Stimulated activated CD4-positive, alpha-beta T cell treated with anti-CD3 and anti-CD28 coated beads, Interleukin-1b, Interleukin-23, amount 100 ng/mL, for 24 hours (primary cell): ENCODE measurements at places on chromosomes 5 and 9.

DNA sequence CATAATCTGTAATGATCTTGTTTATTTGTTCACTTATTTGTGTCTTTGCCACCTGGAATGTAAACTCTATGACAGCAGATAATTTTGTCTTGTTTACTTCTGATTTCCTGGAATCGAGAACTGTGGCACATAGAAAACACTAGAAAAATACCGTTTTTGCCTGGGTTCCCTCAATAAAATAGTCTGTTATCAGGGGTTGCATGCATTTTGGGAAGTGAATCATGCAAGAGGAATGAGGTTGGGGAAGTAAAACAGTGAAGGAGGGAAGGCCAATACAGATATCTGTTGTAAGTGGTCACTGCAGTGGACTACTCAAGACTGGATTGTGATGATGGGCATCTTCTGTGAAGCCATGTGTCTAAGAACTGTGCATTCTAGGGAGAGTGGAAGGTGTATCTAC, 45.2 kb upstream of the IL6ST start:
- no peak for DNase-seq

DNA sequence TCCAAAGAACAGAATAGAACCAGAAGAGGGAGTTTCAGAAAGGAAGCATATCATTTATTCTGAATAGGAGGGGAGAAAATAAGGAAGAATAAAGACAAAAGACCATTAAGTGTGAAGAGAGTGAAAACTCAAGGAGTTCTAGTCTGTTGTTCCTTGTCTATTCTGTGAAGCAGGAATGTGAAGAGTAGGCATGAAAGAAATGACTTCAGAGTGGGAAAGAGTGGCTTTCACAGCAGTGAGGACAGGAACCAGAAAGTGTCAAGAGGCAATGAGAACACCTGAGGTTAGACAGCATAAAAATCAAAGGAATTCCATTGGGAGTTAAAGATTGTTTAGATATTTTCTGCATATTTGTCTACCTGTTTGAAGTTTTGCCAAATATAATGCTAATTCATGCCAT, 768.8 kb upstream of the GRAMD2B start:
- no peak for DNase-seq

DNA sequence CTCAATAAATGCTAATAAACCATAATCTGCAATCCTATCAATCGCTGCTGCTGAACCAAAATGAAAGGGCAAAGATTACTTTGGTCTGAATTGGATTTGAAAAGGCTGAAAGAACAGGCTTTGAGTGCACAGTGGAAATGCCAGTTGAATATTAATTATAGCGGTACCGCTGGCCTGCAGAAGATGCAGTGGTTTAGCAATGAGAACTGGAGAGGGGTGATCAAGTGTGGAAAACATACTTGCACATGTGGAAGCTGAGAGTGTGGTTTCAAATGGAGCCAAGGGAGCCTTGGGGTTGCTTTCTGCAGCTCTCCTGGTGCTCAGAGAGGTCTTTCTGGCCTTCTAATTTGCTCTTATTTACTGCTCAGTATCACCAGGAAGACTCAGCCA, 133.9 kb downstream of the PTTG1 start:
- DNase-seq = no peak

DNA sequence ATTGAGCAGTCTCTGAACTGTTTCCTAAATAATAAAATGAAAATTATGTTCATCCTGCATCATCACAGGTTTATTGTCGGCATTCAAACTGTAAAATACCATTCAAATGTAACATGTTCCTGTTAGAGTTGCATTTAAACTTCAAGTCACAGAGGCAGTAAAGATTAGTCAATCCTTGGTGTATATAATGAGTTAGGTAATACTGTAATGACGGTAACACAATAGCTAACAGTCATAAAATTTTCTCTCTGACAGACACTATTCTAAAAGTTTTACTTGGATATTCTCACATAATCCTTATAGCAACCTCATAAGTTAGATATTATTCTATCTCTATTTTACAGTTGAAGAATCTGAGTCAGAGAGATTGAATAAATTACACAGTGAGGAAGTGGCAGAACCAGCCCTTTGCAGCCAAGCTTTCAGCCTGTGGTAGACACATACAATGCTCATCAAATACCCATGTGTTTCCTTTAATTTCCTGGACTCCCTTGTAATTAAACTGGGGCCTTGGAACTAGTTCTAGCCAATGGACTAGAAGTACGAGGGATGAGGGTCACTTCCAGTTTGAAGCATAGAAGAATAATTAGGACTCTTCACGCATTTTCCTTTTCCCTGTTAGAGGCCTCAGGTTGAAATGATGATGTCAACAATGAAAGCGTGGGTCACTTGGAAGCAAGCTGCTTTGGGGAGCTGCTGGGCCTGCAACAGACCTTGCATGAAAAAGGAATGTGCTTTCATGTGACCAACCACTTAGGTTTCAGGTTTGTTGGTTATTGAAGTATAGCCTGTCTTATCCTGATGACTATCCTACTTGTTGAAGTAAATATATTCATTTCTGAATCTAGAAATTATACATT, 12.3 kb upstream of the CAST start:
- DNase-seq = no peak

DNA sequence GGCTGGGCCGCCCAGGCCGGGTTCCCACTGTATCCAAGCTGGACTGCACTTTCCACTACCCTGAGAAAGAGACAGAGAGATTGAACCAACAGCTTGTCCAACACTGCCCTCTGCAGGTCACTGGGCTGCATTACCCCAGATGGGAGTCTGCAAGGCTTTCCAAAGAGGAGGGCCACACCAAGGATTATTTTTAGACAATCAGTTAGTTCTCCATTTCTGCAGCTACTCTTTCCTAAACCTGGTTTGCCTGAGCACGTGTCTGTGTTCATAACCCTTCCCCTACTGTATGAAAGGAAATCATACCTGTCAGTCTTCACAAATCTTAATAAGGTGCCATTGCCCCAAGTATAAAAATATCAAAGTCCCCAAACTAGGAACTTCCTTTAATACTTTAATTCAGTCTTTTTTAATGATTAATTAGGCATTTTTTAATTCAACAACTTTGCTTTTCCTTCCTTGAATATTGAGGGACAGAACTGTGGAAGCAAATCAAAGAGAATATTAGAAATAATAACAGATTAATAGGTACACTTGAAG, 13.4 kb upstream of the FGF1 start:
- DNase-seq = peak; percentile 59

DNA sequence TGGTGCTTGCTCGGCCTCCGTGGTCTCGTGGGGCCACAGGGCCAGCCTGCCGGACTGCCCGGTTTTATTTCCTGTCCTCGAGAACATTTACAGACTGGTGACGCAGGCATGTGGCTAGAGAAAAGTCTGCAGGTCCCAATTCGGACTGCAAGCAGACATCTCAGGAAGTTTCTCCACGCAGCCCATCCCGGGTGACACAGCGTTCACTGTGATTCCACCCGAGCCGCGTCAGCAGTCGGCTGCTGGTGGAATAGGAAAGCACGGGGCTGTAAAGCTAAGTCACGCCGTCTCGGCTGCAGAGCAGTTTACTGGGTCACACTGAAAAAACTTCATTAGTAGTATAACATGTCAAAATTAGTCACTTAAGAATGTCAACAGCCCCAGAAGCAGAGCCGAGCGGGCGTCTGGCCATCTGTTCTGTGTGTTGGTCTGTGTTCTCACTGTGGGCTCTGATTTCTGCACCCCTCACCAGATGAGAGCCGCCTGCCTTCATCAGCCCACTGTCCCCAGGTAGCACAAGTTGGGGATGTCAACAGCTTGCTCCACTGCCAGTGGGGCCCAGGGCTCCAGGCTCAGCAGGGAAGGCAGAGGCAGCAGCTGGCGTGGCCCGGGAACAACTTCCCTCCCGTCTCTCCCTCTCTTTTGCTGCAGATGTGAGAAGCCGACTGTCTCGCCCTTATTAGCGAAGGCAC, 363.7 kb downstream of the IRX2 start:
- no peak for DNase-seq

DNA sequence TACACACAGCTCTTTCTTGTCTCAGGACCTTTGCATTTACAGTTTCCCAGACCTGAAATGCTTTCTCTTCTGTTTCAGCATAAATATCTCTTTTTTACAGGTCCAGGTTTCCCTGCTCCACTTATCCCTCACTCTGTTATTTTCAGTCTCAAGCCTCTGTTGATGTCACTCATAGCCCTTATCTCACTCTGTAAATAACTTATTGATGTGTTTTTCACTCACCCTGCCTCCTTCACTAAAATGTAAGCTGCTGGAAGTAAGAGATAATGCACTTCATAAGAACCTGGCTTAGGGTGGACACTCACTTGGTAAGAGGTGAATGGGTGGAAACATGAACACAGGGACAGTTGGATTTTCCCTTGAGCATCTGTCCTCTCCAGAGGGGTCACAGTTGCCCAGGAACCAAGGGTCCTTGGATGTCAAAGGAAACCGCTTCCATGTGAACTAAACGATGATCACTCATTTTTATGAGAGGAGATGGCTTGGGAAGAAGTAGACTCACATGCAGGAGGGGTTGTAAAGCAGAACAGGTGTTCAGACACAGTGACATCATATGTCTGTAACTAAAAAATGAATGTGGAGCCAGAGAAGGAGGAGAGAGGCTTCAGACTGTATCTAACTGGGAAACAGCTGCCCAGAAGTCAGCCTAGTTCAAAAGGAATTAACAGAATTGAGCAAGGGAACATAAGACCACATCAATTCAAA, 5.5 kb upstream of the HTR4 start:
- no peak for DNase-seq

GRCh38 chr5:138263581-138263980, 10.8 kb downstream of the GFRA3 start:
- DNase-seq = no peak

GRCh38 chr5:175447571-175447970, 3.6 kb upstream of the DRD1 start:
- no peak for DNase-seq
